ENCODE measurements at places on chromosomes 12 and 14. TPM values are rescaled to one million over a fixed set of nuclear protein-coding genes. Genes with fewer than 3 reads are reported as not detected.

- H3K27me3 ChIP-seq = no peaks in the 10 kb centered on the region
- no peak overlapping the region for H3K4me3 ChIP-seq
- DNase-seq = no peak
- H3K4me1 ChIP-seq = peaks cover 4% of the 10 kb centered on the region
- H3K36me3 ChIP-seq = no peaks in the 10 kb centered on the region
- no peak overlapping the region for H3K27ac ChIP-seq
These were observed 13.8 kb upstream of the KCNJ8 start for GRCh38 chr12:21788089-21788983.

Gene CD163L1
- total RNA-seq = 10.2 TPM

Gene PLEKHD1
- 0.30 TPM for total RNA-seq

DNA sequence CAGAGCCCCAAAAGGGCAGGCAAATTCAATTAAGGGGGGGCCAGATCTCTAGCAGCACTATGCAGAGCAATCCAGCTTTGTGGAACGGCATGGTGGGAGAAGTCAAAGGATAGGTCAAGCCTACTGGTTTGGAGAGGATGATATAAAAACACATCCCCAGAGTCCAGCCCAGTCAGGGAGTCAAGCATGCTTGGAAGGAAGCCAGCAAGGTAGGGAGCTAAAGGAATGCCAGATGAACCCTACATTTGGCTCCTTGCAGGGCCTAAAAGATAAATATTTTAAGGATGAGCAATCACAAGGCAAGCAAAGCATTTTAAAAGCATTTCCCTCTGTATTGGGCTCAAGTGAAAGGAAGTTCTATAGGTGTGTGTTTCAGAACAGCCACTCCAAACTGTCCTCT lies 21.4 kb downstream of the KCTD10 start:
- no peaks in the 10 kb centered on the region for H3K27me3 ChIP-seq
- no peak overlapping the region for H3K27ac ChIP-seq
- no peaks in the 10 kb centered on the region for H3K4me1 ChIP-seq
- H3K36me3 ChIP-seq = peaks cover 15% of the 10 kb centered on the region
- DNase-seq = no peak

Gene RTN1
- total RNA-seq = 17.8 TPM

Gene RFX4
- not detected for total RNA-seq

Gene KRT73
- total RNA-seq = not detected

DNA sequence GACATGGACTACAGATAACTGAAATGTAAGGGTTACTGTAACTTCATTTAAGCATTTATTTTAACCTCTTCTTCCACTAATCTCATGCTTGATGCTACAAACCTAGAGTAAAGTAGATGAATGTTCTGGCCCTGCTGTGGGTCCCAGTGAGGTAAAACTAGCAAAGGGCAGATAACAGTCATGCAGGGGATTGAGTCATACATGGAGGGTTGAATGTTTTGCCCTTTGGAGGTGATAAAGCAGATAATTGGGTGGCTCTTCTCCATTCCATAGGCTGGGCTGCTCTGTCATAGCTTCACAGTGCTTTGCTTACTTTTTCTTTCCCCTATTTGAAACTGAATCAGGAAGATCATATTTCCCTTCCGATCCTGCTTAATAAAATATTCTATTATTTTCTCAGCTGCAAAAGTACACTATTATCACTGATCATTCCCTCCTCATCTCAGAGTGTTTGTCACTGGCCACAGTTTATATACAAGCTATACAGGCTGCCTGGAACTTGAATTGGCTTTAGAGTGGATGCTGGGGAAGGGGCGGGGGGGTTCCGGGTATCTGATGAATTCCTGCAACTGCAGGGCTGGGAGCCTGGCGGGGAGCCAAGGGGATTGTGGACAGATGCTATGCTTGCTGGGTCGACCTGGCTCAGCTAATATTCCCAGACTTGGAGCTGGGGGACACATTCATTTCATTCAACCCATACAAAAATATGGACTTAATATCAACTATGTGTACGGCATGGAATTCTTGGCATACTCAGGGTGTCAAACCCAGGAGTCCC lies 235.1 kb downstream of the NRXN3 start:
- H3K36me3 ChIP-seq = no peaks in the 10 kb centered on the region
- H3K4me1 ChIP-seq = no peaks in the 10 kb centered on the region
- no peak overlapping the region for H3K4me3 ChIP-seq
- no peak overlapping the region for H3K27ac ChIP-seq
- H3K27me3 ChIP-seq = no peaks in the 10 kb centered on the region
- no peak for DNase-seq

- H3K27me3 ChIP-seq = no peaks in the 10 kb centered on the region
- H3K27ac ChIP-seq = no peak overlapping the region
These were observed 362.1 kb upstream of the STXBP6 start for GRCh38 chr14:25411781-25412757.

- no peak overlapping the region for H3K4me3 ChIP-seq
- no peaks in the 10 kb centered on the region for H3K27me3 ChIP-seq
- no peaks in the 10 kb centered on the region for H3K36me3 ChIP-seq
- DNase-seq = no peak
- no peak overlapping the region for H3K27ac ChIP-seq
These were observed 106.3 kb downstream of the OTX2 start for GRCh38 chr14:56703947-56704346.

Gene CLECL1
- total RNA-seq = not detected

GRCh38 chr12:40253936-40254335 lies 29.1 kb downstream of the LRRK2 start:
- no peak overlapping the region for H3K27ac ChIP-seq
- H3K4me3 ChIP-seq = no peak overlapping the region

DNA sequence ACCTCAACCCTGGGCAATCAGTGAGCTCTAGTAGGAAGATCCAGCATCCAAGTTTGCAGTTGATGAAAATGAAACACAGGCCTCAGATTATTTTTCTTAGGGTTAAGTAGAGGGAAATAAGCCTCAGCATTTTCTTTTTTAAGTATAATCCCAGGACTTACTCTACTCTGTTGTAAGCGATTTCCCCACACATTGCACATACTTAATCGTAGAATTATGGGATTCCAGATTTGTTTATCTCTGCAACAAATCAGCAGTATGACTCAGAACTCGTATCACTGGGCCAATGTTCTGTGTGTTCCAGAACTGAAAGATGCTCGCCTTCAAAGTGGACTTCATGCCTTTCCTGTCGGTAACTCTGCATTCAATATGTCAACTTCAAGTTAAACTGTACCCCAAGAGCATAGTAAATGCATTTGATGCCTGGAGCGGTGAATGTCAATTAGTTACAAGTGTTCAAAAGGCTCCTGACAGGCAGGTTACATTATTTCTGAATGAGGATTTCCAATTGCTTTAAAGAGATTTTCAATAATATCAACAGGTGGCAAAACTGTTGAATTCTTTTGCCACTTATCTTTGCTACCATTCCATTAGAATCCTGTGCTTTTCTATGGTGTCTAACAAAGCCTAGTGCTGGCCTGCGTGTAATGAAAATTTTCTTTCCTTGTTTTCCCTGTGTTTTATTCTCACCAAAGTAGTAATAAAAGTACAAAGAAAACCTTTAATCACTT lies 323.8 kb upstream of the SYT1 start:
- no peak overlapping the region for H3K4me3 ChIP-seq
- H3K36me3 ChIP-seq = no peaks in the 10 kb centered on the region
- no peak for DNase-seq
- no peaks in the 10 kb centered on the region for H3K27me3 ChIP-seq
- no peaks in the 10 kb centered on the region for H3K4me1 ChIP-seq

DNA sequence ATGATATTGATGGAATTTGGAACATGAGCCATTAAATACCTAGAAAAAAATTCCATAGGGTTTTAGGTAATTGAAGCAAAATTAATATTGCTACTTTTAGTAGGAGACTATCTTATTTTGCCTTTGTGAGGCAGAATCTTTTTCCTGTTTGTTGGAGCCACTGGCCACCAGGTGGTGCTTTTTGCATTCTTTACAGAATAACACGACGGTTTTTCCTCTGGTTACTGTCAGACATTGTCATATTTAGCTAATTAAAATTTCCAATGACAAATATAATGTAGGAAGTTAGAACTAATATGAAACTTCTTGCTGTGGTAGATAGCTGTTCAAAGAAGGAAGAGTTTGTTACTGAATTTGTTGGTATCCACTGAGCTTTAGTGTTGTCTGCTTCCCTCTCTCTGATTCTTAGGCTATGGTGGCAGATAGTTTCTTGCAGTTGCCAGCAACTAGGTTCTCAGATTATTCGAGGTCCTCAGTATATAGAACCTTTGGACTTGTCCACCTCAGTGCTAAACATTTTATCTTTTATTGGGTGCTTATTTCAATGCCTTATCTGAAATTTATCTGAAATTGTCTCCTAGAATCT lies 25.7 kb downstream of the RAB21 start:
- H3K4me1 ChIP-seq = no peaks in the 10 kb centered on the region
- H3K4me3 ChIP-seq = no peak overlapping the region
- no peak overlapping the region for H3K27ac ChIP-seq
- peaks cover 2% of the 10 kb centered on the region for H3K36me3 ChIP-seq
- no peaks in the 10 kb centered on the region for H3K27me3 ChIP-seq

- DNase-seq = no peak
- no peak overlapping the region for H3K4me3 ChIP-seq
- peaks cover 5% of the 10 kb centered on the region for H3K27me3 ChIP-seq
These were observed 239.1 kb downstream of the VRK1 start for GRCh38 chr14:97036086-97036852.

Gene MSI1
- total RNA-seq = 1.3 TPM
